ENCODE measurements at places on chromosomes 1 and 21. TPM values are rescaled to one million over a fixed set of nuclear protein-coding genes. Genes with fewer than 3 reads are reported as not detected.

The ADORA3 gene
- 1.0 TPM for total RNA-seq

The TIAM1 gene
- total RNA-seq: 0.85 TPM

The AMY1C gene
- total RNA-seq: not detected

The RAB29 gene
- 13.8 TPM for total RNA-seq

The ATAD3B gene
- 3.5 TPM for total RNA-seq

The TMEM200B gene
- total RNA-seq: 1.8 TPM

The KCNT2 gene
- 0.88 TPM for total RNA-seq

- peaks cover 8% of the 10 kb centered on the region for H3K4me1 ChIP-seq
- no peaks in the 10 kb centered on the region for H3K27me3 ChIP-seq
- no peaks in the 10 kb centered on the region for H3K36me3 ChIP-seq
- no peak overlapping the region for H3K27ac ChIP-seq
These were observed 47.8 kb downstream of the PACC1 start for GRCh38 chr1:212366901-212367300.

DNA sequence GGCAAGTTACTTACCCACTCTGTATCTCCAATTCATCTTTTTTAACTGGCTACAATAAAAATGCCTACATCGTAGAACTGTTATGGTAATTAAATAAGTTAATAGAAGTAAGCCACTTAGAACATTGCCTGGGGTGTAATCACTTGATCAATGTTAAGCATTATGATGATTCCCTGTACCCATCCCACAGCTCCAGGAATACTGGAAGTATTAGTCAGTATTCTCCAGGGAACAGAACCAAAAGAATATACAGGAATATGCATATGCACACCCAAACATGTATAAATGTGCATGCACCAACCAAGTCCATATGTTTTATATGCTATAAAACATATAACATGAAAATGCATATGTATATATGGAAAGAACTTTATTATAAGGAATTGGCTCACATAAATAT lies 107.3 kb downstream of the UBE2U start:
- H3K36me3 ChIP-seq: no peaks in the 10 kb centered on the region
- no peak overlapping the region for H3K4me3 ChIP-seq
- H3K4me1 ChIP-seq: no peaks in the 10 kb centered on the region
- H3K27me3 ChIP-seq: no peaks in the 10 kb centered on the region

DNA sequence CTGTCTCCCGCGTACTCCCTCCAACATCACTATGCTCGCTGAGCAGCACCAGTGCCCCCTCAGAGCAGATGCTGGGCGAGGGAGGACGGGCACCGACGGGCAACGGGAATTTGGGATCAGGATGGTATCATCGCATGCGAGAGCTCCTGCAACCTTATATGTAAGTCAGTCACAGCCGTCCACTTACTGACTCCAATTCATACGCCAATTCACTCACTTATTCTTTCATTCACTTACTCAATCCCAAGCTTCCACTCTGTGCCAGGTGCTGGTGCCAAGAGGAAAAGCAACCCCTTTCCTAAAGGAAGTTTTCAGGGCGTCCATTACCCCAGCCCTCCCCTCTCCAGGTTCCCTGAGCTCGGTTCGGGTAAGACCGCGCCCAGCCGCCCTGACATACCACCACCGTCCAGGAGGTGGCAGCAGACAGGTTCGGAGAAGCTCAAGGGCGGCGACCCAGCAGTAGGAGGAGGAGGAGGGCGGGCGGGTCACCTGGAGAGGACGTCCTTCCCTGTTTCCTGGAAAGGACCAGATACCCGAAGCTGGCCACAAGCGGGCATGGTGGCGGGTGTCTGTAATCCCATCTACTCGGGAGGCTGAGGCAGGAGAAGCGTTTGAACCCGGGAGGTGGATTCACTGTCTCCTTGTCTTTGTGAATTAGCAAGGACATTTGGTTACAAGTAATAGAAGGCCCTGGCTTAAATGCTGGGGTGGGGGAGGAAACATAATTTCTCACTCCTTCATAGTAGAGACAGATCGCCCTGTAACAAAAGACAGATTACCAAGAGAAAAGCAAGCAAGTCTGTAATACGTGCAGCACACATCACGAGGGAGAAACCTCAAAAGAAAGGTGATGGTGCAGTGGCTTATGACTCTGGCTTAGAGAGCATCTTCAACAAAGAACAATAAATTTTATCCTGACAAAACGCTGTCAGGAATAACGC lies 7.6 kb upstream of the IL22RA1 start:
- no peaks in the 10 kb centered on the region for H3K27me3 ChIP-seq
- H3K4me1 ChIP-seq: peaks cover 8% of the 10 kb centered on the region
- peak overlapping the region; percentile 34 for H3K4me3 ChIP-seq
- no peaks in the 10 kb centered on the region for H3K36me3 ChIP-seq
- no peak overlapping the region for H3K27ac ChIP-seq

DNA sequence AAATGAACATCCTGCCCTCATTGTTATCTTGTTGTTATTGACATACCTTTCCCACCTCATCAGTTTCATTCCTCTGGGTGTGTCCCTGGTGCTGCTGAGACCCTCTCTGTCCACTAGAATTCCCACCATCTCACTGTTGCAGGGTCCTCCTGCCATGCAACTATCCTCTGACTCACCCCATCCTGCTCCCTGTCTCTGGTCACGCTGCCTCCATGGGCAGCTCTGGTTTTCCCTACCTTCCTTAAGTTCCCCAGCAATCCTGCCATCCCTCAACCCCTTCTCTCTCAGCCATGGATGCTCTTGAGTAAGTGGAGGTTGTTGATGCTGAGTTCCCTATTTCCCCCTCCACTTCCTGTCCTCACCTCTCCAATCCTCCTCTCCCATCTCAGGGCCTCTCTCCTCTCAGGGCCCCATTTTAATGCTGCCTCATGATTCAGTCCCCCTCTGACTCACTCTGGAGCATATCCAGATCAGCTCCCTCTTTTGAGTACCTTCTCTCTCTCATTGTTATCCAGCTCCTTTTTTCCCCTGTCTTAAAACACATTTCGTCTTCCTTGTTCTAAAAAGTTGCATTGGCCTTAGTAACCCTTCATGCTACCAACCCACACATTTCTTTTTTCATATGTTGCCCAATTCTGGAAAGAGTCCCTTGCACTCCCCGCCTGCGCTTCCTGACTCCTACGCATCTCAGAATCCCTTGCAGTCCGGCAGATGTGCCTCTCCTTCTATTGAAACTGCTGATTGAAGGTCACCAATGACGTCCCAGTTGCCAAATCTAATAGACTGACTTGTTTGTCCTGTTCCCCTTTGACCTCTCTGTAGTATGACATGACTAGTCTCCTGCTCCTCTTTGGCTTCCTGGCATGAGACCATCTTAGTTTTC lies 92.0 kb downstream of the CNIH3 start:
- no peak for DNase-seq
- H3K27ac ChIP-seq: no peak overlapping the region
- no peaks in the 10 kb centered on the region for H3K36me3 ChIP-seq
- no peaks in the 10 kb centered on the region for H3K4me1 ChIP-seq
- H3K4me3 ChIP-seq: no peak overlapping the region

DNA sequence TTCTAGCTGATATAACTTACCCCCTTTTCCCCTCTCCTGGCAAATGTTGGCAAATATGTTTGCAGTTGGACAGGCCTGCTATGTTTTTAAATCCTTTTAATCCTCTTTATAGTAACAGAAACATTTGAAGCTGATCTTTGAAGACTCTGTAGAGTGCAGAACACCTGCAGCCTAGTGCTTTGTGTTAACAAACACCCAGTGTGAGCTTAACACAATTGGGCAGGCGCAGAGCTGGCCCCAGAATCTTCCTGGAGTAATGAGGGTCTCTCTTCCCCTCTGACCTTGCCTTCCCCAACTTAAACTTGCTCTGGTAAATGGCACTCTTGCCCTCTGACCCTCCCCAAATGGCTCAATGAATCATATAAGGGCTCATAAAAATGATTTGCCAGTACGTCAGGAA lies 247.9 kb upstream of the LYPLAL1 start:
- no peaks in the 10 kb centered on the region for H3K27me3 ChIP-seq
- no peak for DNase-seq
- no peaks in the 10 kb centered on the region for H3K36me3 ChIP-seq
- H3K27ac ChIP-seq: no peak overlapping the region

DNA sequence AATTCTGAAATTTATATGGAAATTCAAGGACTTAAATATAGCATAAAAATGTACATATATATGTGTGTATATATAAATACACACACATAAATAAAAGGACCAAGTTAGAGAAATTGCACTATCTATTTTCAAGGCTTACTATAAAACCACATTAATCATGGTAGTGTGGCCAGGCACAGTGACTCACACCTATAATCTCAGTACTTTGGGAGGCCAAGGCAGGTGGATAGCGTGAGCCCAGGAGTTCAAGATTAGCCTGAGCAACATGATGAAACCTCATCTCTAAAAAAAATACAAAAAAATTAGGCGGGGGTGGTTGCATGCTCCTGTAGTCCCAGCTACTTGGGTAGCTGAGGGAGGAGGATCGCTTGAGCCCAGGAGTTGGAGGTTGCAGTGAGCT lies 171.4 kb upstream of the GORAB start:
- H3K36me3 ChIP-seq: no peaks in the 10 kb centered on the region
- H3K27ac ChIP-seq: no peak overlapping the region
- H3K4me1 ChIP-seq: no peaks in the 10 kb centered on the region
- no peak overlapping the region for H3K4me3 ChIP-seq
- H3K27me3 ChIP-seq: no peaks in the 10 kb centered on the region
- no peak for DNase-seq

- no peaks in the 10 kb centered on the region for H3K4me1 ChIP-seq
- no peak overlapping the region for H3K27ac ChIP-seq
- H3K27me3 ChIP-seq: no peaks in the 10 kb centered on the region
- no peak overlapping the region for H3K4me3 ChIP-seq
- peaks cover 63% of the 10 kb centered on the region for H3K36me3 ChIP-seq
- no peak for DNase-seq
These were observed 170.3 kb downstream of the VPS13D start for GRCh38 chr1:12400027-12400693.

GRCh38 chr1:59360170-59360569 lies 63.3 kb downstream of the FGGY start:
- no peaks in the 10 kb centered on the region for H3K36me3 ChIP-seq
- peak overlapping the region; percentile 28 for H3K27ac ChIP-seq
- no peaks in the 10 kb centered on the region for H3K27me3 ChIP-seq
- peaks cover 12% of the 10 kb centered on the region for H3K4me1 ChIP-seq

- DNase-seq: no peak
- no peaks in the 10 kb centered on the region for H3K4me1 ChIP-seq
- no peak overlapping the region for H3K27ac ChIP-seq
- no peaks in the 10 kb centered on the region for H3K36me3 ChIP-seq
- no peak overlapping the region for H3K4me3 ChIP-seq
These were observed 165.6 kb downstream of the DSCAM start for GRCh38 chr21:40681164-40681859.

DNA sequence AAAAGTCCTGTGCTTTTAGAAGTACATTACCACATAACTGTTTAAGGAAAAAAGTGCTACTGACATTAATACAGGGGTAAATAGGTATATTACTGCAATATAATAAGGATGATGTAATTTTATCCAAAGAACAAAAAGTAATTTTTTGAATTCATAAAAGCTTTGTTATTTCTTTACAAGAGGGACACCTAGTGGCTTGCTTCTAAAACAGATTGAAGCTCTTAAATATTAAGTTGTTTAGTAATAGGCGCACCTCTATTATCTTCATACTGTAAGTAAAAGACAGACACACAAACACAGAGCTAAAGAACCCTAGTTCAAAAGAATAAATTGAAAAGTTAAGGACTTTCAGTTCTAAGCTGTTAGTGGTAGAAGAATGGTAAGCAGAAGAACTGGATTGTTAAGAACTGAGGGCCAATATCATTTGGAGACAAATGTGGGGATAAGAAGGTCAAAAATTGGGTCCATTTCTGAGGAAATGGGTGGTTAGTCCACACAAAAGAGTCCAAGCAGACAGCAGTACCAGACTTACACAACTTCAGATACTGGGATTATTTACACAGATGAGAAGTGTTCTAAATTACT lies 15.4 kb downstream of the ZNHIT6 start:
- H3K27ac ChIP-seq: no peak overlapping the region
- no peaks in the 10 kb centered on the region for H3K27me3 ChIP-seq
- H3K36me3 ChIP-seq: no peaks in the 10 kb centered on the region
- peaks cover 6% of the 10 kb centered on the region for H3K4me1 ChIP-seq

DNA sequence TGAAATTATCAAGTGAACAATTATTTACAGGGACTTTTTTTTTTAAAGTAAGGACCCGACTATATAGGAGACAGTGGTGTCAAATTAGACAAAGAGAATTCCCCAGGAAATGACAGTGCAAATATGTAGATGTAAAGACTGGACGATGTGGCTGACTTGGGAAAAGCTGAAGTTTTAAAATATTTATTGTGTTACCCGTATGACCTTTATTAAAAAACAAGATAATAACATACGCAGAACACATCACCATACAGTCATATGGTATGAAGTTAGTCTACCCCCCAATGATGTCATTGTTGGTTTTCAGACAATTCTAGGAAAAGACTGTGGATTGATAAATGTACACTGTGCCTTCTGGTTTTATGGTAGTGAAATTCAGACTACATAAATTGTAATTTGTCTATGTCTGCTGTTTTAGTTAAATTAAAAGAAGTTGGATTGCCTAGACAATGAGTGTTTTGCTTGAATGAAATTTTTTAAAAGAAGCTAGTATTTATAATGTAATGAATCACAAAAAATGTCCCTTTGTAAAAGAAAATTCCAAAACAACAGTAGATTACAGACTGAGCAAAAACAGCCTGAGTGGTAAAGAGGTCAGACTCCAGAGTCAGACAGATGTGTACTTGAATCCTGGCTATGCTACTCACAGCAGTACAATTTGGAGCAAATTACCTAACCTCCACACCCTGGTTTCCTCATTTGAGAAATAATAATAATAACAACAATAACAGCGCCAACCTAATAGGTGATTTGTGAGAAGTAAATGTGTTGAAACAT lies 15.5 kb upstream of the PDC start:
- H3K4me3 ChIP-seq: no peak overlapping the region
- no peaks in the 10 kb centered on the region for H3K27me3 ChIP-seq
- H3K36me3 ChIP-seq: no peaks in the 10 kb centered on the region
- DNase-seq: no peak

DNA sequence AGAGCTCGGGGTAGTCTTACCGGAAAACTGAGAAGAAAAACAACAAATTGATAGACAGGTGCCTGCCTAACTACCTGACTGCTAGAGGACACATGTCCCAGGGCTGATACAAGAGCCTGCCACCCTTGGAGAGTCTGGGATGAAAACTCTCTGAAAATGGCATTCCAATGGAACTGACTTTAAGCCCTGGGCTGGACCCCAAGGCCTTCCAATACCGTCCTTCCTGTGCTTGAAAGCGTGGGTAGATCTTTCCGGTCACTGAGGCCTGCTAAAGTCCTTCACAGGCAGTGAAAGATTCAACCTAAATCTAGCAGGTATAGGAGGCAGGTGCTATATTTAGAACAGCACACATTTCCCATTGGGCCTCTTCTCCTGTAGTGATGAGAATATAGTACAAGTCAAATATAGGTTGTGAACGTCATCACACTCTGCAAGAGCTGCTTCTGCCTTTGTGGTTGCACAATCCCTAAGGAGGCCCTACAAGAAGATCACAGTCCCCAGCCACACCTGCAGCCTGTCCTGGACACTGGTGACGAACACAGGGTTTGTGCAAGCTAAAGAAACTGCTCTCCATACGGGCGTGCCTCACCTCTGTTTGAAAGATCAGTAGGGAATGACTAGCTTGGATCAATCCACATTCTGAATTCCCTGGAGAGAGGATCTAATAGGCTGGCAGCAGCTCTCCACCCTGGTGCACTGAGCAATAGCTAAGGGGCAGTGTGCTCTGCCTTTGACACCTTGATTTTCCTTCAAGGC lies 876 bp upstream of the CHML start:
- peak overlapping the region; percentile 68 for H3K27ac ChIP-seq
- no peak for DNase-seq
- H3K27me3 ChIP-seq: no peaks in the 10 kb centered on the region
- H3K4me1 ChIP-seq: peaks cover 23% of the 10 kb centered on the region
- H3K4me3 ChIP-seq: peak overlapping the region; percentile 54

Data from gastrocnemius medialis (tissue), 4 donors.